ENCODE measurements at places on chromosomes 12 and 14. TPM values are rescaled to one million over a fixed set of nuclear protein-coding genes. Genes with fewer than 3 reads are reported as not detected.

DNA sequence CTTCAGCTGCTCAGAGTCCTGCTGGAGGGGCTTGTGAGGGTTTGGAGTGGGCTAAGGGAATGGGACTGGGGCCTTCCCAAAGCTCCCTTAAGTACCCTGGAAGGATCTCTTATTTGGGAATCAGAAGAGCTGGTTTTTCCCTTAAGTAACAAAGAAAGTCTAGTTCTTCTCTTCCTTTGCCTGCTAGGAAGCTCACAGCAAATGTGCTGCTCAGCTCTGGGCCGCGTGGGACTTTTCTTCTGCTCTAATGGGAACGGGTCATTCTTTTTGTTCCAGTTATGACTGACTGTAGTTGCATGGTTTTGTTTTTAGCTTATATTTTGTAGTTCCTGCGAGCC is 6.0 kb downstream of the KIF26A start:
- no peak for DNase-seq
- H3K36me3 ChIP-seq: no peaks in the 10 kb centered on the region
- H3K4me1 ChIP-seq: no peaks in the 10 kb centered on the region
- no peaks in the 10 kb centered on the region for H3K27me3 ChIP-seq

GRCh38 chr12:19148860-19149259 is 19.3 kb downstream of the PLEKHA5 start:
- no peak overlapping the region for H3K27ac ChIP-seq
- no peaks in the 10 kb centered on the region for H3K27me3 ChIP-seq
- no peaks in the 10 kb centered on the region for H3K36me3 ChIP-seq
- H3K4me3 ChIP-seq: no peak overlapping the region

DNA sequence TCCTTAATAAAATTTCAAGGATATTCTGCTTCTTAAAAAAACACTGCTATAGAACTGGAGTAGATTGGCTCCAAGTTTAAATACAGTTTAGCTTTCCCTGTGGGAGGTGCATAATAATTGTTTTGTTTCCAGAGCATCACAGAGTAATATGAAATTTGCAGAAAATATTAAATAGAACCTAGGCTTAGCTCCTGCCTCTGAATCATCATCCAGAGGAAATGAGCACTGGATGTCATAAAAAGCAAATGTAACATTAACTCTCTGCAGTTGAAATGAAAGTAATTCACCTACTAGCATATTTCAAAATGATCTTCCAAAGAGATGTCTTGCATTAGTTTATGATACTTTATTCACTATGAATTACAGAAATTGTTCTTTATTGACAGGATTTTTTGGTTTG is 769.8 kb downstream of the C12orf50 start:
- H3K4me3 ChIP-seq: no peak overlapping the region
- no peaks in the 10 kb centered on the region for H3K36me3 ChIP-seq
- H3K27me3 ChIP-seq: no peaks in the 10 kb centered on the region

DNA sequence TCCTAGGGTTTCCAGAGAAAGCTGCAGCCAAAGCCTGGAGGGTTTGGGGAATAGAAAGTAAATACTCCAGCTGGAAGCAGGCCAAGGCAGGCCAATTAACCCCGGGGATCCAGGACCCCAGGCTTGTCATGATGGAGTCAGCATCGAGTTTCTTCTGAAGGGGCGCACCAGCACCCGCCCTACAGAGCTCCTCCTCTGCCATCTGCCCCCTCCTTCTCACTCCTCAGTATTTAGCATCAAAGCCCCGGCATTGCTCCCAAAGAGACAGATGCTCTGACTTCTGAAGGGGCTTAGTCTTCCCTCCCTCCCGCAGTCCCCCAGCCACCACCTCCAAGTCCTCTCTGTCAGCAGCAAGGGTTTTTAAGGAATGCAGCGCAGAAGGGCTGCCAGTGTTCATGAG is 285.1 kb upstream of the NOS1 start:
- H3K4me1 ChIP-seq: no peaks in the 10 kb centered on the region
- no peak overlapping the region for H3K27ac ChIP-seq
- H3K36me3 ChIP-seq: no peaks in the 10 kb centered on the region

DNA sequence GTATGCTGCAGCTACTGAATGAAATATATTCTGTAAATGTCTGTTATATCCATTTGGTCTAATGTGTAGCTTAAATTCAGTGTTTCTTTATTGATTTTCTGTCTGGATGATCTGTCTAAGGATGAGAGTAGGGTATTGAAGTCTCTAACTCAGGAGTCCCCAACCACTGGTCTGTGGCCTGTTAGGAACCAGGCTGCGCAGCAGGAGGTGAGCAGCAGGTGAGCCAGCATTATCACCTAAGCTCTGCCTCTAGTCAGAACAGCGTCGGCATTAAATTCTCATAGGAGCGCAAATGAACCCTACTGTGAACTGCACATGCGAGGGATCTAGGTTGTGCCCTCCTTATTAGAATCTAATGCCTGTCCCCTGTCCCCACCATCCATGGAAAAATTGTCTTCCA is 329.7 kb upstream of the RGS6 start:
- no peaks in the 10 kb centered on the region for H3K27me3 ChIP-seq
- DNase-seq: no peak
- no peaks in the 10 kb centered on the region for H3K4me1 ChIP-seq
- H3K4me3 ChIP-seq: no peak overlapping the region
- no peaks in the 10 kb centered on the region for H3K36me3 ChIP-seq

GRCh38 chr12:114967151-114967550 is 283.2 kb upstream of the TBX3 start:
- H3K4me1 ChIP-seq: no peaks in the 10 kb centered on the region
- H3K27ac ChIP-seq: no peak overlapping the region
- no peaks in the 10 kb centered on the region for H3K36me3 ChIP-seq
- no peaks in the 10 kb centered on the region for H3K27me3 ChIP-seq

DNA sequence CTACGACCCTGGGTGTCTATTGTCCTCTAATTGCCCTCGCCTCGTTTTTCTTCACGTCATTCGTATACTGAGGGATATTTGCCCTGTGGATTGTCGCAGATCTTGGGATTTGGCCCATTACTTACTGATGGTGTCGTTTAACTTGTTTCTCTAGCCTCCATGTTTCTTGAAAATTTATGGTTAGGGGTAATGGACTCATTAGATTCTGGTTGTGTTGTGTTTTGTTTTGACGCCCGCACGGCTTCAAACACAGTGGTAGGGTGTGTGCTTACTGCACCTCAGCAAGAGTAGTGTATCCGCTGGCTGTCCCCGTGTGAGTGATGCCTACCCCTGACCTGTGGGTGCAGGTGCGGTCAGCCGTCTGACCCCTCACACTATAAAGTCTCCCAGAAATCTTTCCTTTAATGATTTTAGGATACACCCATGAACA is 874 bp upstream of the RNU6-8 start:
- H3K27me3 ChIP-seq: no peaks in the 10 kb centered on the region
- DNase-seq: peak; percentile 42
- H3K4me1 ChIP-seq: peaks cover 10% of the 10 kb centered on the region
- H3K36me3 ChIP-seq: no peaks in the 10 kb centered on the region
- peak overlapping the region; percentile 86 for H3K27ac ChIP-seq

DNA sequence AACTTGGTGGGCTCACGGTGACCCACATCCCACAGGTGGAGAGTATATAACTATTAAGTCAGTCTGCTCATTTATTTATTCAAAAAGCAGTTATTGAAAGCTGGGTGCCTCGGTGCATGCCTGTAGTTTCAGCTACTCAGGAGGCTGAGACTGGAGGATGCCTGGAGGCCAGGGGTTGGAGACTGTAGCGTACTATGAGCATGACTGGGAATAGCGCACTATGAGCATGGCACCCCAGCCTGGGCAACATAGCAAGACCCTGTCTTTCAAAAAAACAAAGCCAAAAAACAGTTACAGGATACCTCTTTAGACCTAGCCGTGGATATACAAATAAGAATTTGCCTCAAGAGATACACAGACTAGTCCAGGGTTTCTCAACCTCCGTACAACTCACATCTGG is 139.8 kb downstream of the ZFP36L1 start:
- no peak overlapping the region for H3K27ac ChIP-seq
- no peaks in the 10 kb centered on the region for H3K27me3 ChIP-seq
- no peaks in the 10 kb centered on the region for H3K36me3 ChIP-seq
- DNase-seq: peak; percentile 14
- peaks cover 23% of the 10 kb centered on the region for H3K4me1 ChIP-seq
- H3K4me3 ChIP-seq: no peak overlapping the region

DNA sequence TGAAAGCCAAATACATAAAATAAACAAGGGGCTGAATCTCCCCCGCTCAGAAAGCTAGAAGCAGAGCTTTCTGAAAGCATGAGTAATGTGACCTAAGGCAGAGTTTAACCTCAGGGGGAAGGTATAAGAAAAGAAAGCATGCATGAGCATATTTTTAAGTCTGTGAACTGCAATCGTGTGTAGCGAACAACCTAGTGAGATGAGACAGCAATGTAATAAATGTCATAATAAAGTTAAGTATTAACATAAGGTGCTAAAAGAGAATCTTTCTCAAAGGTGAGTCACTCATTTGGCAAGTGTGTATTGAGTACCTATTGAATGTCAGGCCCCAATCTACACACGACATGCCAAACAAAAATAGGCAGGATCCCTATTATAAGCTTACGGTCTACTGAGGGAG is 14.2 kb upstream of the WDR20 start:
- no peak overlapping the region for H3K27ac ChIP-seq
- no peaks in the 10 kb centered on the region for H3K36me3 ChIP-seq
- no peaks in the 10 kb centered on the region for H3K4me1 ChIP-seq
- H3K27me3 ChIP-seq: no peaks in the 10 kb centered on the region
- H3K4me3 ChIP-seq: no peak overlapping the region

GRCh38 chr14:100885617-100886016 is 17.9 kb downstream of the RTL1 start:
- no peak overlapping the region for H3K27ac ChIP-seq
- no peaks in the 10 kb centered on the region for H3K4me1 ChIP-seq
- no peak overlapping the region for H3K4me3 ChIP-seq
- H3K36me3 ChIP-seq: no peaks in the 10 kb centered on the region

DNA sequence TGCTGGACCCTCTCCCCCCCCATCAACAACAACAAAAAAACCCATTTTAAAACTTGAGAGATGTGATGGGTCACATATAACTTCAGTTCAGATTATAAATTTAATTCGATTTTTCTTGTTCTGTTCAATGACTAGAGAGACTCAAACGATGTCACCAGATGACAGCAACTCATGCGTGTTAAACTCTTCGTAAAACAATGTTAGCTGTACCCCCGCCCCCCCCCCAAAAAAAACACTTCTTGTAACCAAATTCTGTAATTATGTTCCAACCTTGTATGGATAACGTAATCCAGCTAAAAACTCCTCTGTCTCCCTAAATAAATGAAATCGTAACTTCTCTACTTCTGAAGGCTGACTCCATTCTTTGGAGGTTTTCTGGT is 614 bp upstream of the NACA start:
- no peaks in the 10 kb centered on the region for H3K27me3 ChIP-seq
- peak overlapping the region; percentile 83 for H3K4me3 ChIP-seq
- DNase-seq: no peak
- peak overlapping the region; percentile 92 for H3K27ac ChIP-seq
- H3K36me3 ChIP-seq: no peaks in the 10 kb centered on the region
- peaks cover 36% of the 10 kb centered on the region for H3K4me1 ChIP-seq

DNA sequence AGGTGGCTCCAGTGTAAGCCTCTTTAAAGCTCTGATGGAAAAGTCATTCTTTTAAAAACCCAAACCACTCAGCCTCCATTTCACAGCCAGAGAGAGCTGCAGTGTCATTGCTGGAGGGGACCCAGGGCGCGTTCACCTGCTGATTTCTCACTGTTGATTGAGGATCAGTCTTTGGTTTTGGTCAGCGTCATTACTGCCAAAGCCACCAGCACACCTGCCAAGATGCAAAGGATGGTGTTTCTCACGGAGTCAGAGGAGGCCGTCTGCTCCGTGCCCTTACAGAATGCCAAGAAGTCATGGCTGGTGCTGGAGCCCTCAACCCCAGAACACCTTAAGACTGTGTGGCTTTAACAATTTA is 32.8 kb upstream of the BATF start:
- peaks cover 5% of the 10 kb centered on the region for H3K4me1 ChIP-seq
- DNase-seq: no peak
- no peaks in the 10 kb centered on the region for H3K36me3 ChIP-seq

- no peaks in the 10 kb centered on the region for H3K4me1 ChIP-seq
- H3K4me3 ChIP-seq: no peak overlapping the region
- no peaks in the 10 kb centered on the region for H3K36me3 ChIP-seq
- DNase-seq: no peak
- no peak overlapping the region for H3K27ac ChIP-seq
These were observed 24.4 kb downstream of the ETV6 start for GRCh38 chr12:11673666-11674461.

DNA sequence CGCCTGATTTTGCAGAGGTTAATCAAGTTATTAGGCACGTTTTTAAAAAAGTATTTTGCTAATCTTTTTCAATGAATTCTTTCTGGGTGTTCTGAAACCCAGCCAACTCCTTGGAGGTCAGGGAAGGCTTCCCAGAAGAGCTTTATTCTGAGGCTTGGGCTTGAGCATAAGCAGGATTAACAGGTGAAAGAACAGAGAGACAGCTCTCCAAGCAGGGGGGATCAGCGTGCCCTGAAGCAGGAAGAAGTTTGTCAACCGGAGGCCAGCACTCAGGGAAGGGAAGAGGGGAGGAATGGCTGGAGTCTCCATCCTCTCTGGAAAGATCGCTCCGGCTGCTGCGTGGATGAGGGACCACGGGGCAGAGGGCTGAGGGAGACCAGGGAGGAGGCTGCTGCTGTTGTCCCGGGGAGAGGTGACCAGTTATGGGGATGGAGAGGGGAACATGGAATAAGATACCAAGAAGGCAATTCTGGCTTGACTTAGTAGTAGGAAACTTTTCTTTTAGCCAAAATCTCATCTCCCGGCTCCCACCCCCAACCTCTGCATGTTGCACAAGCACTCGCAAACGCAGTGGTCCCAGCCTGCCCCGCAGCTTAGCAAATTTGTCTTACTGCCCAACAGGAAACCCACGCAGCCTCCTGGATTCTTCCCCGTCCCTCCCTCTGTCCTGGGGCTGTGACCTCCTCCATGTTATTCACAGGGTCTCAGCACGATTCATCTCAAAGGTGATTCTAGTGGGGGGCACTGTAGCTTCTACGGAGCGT is 1.1 kb upstream of the SSH1 start:
- no peaks in the 10 kb centered on the region for H3K36me3 ChIP-seq
- H3K4me1 ChIP-seq: no peaks in the 10 kb centered on the region
- peak; percentile 31 for DNase-seq
- no peak overlapping the region for H3K27ac ChIP-seq
- no peaks in the 10 kb centered on the region for H3K27me3 ChIP-seq

DNA sequence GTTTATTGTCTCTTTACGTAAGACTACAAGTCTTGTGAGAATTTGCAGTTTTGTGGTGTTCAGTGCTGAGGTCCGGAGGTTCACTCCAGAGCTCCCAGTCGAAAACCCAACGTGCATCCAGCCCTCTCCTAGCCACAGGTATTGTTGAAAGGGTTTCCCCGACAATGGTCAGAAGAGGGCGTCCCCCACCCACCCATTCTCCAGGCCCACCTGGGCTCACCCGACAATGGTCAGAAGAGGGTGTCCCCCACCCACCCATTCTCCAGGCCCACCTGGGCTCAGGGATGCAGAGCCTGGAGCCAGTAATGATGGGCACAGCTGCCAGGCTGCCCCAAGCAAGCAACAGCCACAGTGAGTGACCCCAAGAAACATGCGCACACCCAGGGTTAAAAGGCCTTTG is 126.8 kb upstream of the EVL start:
- peak; percentile 19 for DNase-seq
- H3K36me3 ChIP-seq: no peaks in the 10 kb centered on the region
- H3K4me3 ChIP-seq: no peak overlapping the region
- H3K4me1 ChIP-seq: peaks cover 20% of the 10 kb centered on the region
- no peaks in the 10 kb centered on the region for H3K27me3 ChIP-seq
- H3K27ac ChIP-seq: no peak overlapping the region

Gene EFS
- 0.60 TPM for total RNA-seq

Gene GLIPR1L2
- 1.0 TPM for total RNA-seq

Gene SLC8A3
- 0.05 TPM for total RNA-seq

Gene IL22
- total RNA-seq: not detected

Gene DNAJC22
- total RNA-seq: 45.0 TPM

Gene AKAP3
- total RNA-seq: 1.8 TPM

Gene TAS2R14
- 0.84 TPM for total RNA-seq

Gene SFSWAP
- 12.7 TPM for total RNA-seq

Gene P2RX2
- not detected for total RNA-seq

All from right lobe of liver (tissue), 6 donors.